ENCODE measurements at places on chromosomes 11 and 22.
A peak's percentile ranks its signal among the peaks of the same experiment; 100 is the strongest.

DNA sequence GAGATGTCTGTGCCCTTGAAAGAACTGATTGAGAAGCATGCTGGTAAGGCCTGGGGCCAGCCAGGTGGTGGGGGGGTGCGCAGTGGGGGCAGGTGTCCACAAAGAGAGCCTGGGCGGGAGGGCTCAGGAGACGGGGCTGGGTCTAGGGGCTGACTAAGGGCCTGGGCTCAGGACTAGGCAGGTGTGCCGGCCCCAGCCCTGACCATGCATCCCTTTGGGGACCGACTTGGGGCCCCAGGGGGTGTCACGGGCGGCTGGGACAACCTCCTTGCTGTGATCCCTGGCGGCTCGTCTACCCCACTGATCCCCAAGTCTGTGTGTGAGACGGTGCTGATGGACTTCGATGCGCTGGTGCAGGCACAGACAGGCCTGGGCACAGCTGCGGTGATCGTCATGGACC, 4.4 kb downstream of the NDUFV1 start:
- DNase-seq = no peak

- no peak for DNase-seq
Measured at GRCh38 chr11:111954154-111954553, 17.0 kb downstream of the DIXDC1 start.

- DNase-seq = no peak
Measured at GRCh38 chr11:36711104-36711825, 113.2 kb upstream of the RAG2 start.

DNA sequence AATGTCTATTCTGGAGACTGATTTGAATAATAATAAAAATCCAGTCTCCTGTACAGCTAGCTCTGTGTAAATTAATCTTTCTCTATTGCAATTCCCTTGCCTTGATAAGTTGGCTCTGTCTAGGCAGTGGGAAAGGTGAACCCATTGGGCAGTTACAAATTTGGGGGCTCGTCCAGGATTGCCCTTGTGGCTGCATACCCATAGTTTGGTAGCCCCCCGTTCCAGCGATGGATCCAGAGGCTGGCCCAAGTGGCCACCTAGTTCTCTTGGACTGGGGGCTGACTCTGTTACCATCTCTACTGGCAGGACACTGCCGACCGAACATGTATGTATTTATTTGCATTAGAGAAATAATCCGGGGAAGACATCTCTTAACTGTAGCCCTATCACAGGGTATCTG, 326.2 kb upstream of the PDGFD start:
- no peak for DNase-seq

- peak; percentile 88 for DNase-seq
Measured at GRCh38 chr11:117426297-117426685, 98.6 kb downstream of the CEP164 start.

DNA sequence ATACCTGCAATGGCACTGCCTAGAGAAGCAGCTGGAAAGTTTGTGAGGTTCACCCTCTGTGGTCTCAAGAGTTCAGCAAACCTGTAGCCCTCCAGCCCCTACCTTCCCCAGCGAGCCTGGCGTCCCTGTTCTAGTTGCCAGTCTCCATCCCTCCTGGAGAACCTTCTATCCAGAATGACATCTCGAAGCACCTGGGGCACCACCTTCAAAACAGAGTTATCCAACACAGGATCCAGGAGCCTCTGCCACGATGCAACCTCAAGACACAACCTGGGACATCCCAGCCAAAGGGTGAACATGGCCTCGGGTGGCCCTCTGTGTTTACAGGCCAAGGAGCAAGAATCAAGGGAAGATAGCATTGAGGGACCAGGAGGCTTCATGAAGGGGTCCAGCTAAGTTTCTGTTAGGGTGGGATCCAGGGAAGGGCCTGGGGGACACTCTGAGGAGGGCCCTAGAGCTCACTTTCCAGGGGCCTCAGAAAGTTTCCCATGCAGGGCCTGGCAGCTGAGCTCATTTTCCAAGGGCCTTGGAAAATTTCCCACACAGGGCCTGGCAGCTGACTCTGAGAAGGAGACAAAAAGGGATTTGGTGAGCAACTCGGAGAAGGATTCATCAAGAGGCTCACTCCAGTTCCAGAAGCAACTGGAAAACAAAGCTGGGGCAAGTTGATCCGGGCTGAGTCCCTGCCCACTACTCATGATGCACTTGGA, 36.9 kb upstream of the SYT13 start:
- DNase-seq = no peak

- DNase-seq = no peak
Measured at GRCh38 chr22:39368461-39368911, 18.7 kb downstream of the SYNGR1 start.

DNA sequence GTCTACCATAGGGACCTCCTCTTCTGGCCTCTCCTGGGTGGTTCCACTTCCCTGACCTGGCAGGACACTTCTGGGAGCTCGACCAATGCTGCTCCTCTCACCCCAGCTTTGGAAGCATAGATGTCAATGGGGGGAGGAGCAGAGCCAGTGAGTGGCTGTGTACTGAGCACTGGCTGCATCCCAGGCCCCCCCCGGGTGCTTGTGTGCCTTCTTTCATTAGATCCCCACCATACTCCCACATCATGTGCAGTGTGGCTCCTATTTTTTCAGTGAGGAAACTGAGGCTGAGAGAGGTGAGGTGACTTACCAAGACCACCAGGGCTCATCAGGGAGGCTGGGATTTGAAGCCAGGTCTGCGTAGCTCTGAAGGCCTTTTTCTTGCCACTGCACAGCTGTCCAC, 44.3 kb downstream of the LRRC32 start:
- DNase-seq = no peak

DNA sequence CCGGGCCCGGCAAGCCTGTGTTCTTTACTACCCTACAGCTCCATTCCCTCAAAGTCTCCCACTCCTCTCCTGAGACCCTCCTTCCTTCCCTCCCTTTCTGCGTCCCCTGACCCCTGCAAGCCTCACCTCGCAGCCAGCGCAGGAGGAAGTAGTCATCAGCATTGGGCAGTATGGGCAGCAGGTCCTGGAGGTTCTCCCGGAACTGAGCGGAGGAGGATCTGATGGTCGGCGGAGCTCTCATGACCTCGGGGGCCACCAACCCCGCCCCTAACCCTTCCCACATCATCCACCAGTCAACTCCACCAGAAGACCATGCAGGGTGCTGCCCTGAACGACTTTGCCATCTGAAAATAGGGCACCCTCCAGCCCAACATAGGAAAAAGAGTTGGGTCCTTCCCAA, 1.9 kb downstream of the SEC14L4 start:
- DNase-seq = no peak

GRCh38 chr11:8757047-8757446, 74.5 kb downstream of the RPL27A start:
- DNase-seq = no peak

- DNase-seq = no peak
Measured at GRCh38 chr11:70077411-70078094, 564 bp upstream of the ANO1 start.

DNA sequence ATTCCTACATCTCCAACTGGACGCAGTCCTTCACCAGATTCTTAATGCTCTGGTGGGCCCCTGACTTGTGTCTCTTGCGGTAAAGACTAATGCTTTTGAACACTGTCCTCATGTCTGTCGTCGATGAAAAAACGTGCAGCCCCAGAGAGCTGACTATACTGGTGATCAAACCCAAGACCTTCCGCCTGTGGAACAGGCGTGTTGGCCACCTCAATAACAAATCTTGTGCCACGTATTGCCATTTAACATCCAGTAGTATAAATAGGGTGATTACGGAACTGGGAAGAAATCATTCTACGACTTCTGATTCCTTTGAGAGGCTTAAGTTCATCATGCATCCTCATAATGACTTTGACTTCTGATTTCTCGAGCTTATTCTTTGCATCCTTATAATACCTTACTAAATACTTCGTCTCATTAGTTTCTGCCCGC, 45.6 kb downstream of the OR4D9 start:
- DNase-seq = no peak

DNA sequence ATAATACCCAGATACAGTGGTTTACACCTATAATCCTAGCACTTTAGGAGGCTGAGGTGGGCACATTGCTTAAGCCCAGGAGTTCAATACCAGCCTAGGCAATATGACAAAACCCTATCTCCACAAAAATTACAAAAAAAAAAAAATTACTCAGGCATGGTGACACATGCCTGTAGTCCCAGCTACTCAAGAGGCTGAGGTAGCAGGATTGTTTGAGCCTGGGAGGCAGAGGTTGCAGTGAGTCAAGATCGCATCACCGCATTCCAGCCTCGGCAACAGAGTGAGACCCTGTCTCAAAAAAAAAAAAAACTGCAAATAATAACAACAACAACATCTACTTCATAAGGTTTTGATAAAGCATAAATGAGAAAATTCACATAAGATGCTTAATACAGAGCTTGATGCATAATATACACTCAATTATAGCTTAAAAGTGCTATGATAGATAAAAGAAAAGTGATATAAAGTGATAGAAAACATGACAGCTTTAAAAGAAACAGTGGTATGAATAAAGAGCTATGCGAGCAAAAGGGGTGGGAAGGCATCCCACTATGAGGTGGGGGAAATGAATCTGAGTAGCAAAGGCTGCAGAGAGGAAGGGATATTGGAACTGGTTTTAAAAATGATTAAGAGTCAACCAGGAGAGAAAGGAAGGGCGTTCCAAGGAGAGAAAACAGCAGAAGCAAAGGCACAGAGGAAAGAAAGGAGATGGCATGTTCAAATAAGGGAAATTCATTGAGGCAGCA, 197.6 kb downstream of the KIF18A start:
- no peak for DNase-seq

DNA sequence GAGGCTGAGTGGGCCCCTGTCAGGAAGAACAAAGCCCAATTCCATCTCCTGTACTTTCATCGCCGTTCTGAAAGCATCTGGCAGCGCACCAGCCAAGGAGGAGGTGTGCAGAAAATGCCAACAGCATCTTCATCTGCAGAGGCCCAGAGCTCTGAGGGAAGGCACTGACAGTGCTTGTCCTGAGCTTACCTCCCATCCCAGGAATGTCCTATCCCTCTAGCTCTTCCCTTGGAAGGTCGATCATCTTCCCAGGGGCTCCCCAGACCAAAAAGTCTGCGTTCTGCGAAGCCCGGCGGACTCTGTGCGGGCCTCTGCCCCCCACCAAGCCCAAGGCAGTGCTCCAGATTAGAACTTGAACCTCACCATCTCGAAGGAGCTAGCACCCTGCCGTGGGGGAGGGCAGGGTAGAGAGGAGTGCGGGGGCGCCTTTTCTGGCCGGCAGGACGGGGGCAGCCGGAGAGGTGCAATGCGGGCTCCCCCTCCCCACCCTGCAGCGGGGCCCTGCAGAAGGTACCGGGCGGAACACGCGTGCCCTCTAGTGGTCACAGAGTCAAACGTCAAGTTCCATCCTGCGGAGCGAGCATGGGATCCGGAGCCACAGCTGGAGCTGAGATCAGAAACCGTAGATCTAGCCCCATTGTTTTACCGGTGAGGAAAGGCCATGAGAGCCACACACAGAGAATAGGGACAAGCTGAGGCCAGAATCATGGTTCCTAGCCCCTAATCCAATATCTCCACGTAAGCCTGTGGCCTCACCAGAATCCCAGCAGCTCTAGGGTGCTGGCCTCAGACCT, 5.0 kb downstream of the SCN2B start:
- DNase-seq = peak; percentile 89

GRCh38 chr11:44979543-44980399, 29.1 kb upstream of the TP53I11 start:
- no peak for DNase-seq

GRCh38 chr22:19067696-19068348, 54.4 kb downstream of the DGCR2 start:
- DNase-seq = no peak

- DNase-seq = no peak
Measured at GRCh38 chr11:120540744-120541465, 29.4 kb downstream of the GRIK4 start.

GRCh38 chr11:69298267-69299022, 4.5 kb downstream of the MYEOV start:
- DNase-seq = peak; percentile 84

GRCh38 chr11:3712274-3712673, 41.1 kb upstream of the CHRNA10 start:
- no peak for DNase-seq

GRCh38 chr11:76554767-76555166, 109.9 kb downstream of the EMSY start:
- DNase-seq = no peak

- DNase-seq = no peak
Measured at GRCh38 chr11:20156876-20157613, 3.2 kb downstream of the DBX1 start.

GRCh38 chr11:119236891-119237290, 30.8 kb downstream of the CBL start:
- DNase-seq = no peak

DNA sequence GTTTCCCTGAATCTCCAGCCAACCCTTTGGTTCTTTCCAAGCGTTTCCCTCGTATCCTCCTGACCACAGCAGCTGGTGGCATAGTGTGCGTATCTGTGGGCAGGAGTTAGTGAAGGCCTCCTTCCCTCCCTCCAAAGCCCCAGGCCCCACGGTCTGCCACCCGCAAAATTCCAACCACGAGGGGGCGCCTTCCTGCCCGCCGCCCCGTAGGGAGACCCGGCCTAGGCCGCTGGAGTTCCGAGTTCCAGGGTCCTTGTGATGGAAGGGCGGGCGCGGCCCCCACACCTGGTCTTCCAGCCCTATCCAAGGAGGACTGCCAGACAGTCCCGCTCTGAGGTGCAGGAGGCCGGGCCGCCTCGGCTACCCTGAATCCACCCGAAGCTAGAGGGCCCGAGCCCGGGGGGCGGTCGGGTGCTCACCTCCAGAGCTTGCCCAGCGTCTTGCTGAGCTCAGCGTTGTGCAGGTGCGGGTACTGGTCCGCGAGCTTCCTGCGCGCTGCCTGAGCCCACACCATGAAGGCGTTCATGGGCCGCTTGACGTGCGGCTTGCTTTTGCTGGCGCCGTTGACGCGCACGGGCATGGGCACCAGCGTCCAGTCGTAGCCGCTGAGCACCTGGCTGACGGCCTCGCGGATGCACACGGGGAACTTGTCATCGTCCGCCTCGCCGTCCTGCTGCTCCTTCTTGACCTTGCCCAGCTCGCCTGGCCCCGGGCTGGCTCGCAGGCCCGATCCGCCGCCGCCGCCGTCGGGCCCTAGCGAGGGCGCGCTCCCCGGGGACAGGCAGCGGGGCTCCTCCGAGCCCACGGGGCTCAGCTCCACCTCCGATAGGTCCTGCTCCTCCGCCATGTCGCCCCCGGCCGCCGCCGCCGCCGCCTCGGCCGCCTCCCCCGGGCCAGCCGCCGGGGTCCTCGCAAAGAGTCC, 1.2 kb downstream of the SOX10 start:
- DNase-seq = no peak

- no peak for DNase-seq
Measured at GRCh38 chr11:75429641-75429901, 3.4 kb downstream of the KLHL35 start.

GRCh38 chr22:23910496-23911190, 16.5 kb downstream of the MIF start:
- DNase-seq = no peak
